Erythroblast (primary cell): ENCODE measurements at places on chromosomes 1 and 21.

DNA sequence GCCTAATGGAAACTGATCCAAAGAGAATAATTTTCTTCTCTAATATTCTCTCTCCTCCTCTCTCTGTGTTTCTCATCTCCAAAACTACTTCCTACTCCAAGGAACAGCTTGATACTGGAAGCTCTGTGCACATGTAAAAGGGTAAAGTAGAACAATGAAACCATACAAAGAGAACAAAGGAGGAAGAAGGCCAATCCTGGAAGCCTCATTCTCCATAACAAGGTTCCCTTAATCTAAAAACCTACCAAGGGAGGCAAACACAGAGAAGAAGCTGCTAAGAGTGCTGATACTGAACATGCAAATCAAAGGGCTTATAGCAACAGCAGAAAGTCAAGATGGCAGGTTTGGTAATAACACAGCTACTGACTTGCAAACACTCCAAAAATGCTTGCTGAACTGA, 44.4 kb downstream of the SIPA1L2 start:
- DNase-seq = no peak

- DNase-seq = no peak
Observed at GRCh38 chr1:160109686-160110085, 5.9 kb upstream of the ATP1A2 start.

DNA sequence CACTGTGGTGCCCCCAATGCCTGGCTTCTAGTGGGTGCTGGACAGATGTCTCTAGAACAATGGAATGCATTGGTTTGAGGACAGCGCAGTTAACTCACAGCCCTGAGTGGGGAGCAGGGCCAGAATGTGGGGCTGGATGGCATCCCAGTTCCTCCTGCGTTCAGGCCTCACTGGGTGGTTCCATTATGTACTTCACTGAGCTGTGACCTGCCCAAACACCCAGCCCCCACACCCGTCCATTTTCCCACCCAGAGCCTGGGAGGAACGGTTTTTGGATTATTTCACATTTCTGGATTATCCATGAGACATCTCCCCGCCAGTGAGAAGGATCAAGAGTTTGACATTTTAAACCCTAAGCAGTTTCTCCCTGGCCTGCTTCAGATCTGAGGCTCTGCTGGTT, 55.3 kb upstream of the WASF2 start:
- DNase-seq = no peak

GRCh38 chr1:176983731-176984130, 180.8 kb downstream of the ASTN1 start:
- DNase-seq = no peak

- DNase-seq = no peak
Observed at GRCh38 chr1:8312235-8313218, 5.4 kb upstream of the SLC45A1 start.

GRCh38 chr1:87707411-87707810, 378.7 kb downstream of the LMO4 start:
- no peak for DNase-seq

DNA sequence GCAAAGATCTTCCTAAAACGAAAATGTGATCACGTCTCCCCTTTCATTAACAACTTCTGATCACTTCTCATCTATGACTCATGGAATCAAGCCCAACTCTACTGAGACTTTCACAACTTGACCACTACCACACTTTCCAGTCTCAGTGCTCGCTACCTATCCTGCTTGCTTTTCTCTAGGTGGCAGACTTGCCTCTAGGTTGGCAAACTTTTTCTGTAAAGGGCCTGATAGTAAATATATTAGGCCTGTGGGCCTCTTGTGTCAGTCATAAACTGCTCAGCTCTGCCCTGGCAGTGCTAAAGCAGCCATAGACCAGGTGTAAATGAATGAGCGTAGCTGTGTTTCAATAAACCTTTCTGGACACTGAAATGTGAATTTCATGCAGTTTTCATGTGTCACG, 21.5 kb upstream of the HMGB4 start:
- no peak for DNase-seq

- DNase-seq = no peak
Observed at GRCh38 chr1:25082995-25083394, 149.3 kb downstream of the SYF2 start.

DNA sequence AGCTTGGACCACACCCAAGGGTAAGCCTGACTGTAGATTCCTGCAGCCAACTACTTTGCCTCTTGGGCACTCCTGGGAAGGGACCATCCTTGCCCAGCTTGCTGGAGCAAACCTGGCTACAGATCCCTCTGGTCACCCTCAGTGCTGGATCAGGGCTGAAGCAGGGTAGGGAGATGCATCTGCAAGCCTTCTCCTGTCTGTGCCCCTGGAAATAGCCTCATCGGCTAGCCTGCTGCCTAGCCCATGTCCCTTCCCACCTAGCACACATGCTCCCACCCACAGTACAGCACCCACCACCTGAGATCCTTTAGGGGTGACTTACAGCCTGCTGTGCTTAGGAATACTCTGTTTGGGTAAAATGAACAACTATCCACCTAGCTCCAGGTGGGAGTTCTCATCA, 177.3 kb upstream of the HMGB4 start:
- no peak for DNase-seq

DNA sequence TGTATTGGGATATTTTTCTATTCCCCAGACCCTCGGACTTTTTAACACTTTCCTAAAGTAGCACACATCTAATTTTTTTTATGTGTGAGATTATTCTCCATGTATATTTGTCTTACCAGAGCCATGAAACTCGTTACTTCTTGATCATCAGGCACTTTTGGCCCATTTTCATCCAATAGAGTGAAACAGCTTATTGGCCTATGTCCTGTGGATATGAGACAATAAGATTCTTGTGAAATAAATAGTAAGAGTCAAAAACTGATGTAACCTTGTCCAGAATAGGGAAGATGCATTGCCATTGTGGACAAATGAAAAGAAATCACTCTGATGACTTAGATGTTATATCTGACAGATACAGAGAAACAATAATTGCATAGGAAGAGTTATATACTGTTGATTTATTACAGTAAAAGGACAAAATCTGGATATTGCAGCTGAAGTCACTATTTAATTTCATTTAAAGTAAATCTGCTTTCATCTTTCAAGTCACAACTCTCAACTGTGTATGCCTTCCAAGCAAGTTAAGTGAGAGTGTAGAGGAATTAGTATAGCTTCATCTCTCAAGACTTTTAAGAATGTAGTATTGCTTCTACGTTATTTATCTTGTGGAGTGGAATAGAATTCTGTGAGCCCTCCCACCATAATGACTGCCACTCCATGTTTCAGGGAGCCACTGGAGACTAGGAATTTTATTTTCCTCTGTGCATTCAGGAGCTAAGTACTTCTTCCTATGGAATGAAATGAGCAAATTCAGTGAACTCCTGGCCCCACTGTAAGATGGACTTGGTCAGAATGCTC, 86.9 kb downstream of the ADAMTS1 start:
- no peak for DNase-seq

DNA sequence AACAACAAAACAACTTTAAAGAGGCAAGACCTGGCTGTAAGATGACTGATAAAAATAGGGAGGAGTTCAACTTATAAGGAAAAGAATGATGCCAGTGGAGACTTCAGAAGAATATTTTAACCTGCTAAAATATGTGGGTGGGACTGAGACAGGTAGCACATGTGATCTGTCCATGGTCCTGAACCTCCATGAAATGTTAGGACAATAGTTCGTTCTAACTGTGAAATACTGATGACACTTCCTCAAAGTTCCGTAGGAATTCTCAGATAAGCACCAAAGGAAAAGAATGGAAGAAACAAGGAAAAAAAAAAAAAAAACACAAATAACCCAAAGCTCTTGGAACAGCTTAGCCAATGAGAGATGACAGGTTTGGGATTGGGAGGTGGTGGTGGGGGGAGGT, 44.7 kb downstream of the CDC42BPA start:
- DNase-seq = peak; percentile 52

DNA sequence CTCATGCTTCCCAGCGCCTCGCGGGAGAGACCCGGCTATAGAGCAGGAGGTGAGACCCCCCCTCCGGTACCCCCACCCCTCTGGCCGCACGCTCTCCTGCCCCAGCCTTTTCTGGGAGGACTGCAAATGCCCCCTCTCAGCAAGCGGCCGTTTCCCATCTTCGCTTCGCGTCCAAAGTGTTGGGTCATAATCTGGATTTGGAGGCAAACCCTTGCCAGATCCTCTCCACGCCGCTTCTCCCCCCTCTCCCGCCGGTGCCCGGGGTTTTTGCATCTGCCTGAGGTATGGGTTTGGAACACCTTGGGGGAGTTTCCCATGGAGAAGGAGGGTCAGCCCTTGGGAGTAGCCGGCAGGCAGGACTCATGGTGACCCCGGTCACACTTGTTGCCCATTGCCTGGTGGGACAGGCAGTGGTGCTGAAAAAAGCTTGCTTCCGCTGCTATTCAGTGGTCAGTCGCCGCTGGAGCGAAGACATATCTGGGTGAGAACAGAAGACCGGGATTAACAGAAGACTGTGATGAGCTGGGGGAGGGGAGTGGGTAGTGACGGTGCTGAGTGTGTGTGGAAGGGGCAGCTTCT, 935 bp downstream of the KCNK2 start:
- DNase-seq = no peak

DNA sequence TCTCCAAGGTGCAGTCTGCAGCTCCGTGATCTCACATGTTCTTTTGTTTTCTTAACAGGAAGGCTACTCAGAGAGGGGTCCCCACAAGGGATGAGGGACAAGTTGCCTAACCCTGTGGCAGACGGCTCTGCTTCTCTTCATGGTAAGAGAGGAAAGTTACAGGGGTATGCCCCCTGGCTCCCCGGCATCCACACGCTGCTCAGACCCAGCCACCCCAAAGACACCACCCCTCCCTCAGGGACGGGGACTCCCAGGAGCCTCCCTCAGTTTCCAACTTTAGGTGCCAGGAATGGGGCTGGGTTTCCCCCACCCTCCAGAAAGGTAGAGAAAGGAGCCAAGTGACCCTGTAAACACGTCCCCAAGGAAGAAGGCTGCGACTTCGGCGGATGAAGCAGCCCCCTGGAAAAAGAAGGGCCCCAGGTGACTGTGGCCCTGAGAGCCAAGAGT, 19.7 kb downstream of the OPTC start:
- no peak for DNase-seq

DNA sequence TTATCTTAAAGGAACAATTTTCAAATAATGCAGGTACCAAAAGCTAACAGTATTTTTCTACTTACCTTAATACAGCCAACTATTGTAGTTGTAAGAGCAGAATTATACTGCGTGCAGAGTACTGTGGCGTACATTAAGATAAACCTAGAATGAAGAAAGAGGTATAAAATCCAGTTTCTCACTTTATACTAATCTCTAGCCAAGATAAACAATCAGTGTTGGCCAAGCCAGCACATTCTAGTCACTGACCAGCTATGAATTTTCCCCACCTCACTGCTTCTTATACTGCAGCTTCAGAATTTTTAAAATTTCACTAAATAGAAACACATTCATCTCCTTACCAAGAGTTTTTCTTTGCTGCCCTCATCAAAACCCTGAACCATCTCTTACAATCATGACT, 33.6 kb downstream of the SLC35D1 start:
- no peak for DNase-seq

GRCh38 chr21:29368906-29369305, 70.2 kb downstream of the BACH1 start:
- DNase-seq = peak; percentile 52

DNA sequence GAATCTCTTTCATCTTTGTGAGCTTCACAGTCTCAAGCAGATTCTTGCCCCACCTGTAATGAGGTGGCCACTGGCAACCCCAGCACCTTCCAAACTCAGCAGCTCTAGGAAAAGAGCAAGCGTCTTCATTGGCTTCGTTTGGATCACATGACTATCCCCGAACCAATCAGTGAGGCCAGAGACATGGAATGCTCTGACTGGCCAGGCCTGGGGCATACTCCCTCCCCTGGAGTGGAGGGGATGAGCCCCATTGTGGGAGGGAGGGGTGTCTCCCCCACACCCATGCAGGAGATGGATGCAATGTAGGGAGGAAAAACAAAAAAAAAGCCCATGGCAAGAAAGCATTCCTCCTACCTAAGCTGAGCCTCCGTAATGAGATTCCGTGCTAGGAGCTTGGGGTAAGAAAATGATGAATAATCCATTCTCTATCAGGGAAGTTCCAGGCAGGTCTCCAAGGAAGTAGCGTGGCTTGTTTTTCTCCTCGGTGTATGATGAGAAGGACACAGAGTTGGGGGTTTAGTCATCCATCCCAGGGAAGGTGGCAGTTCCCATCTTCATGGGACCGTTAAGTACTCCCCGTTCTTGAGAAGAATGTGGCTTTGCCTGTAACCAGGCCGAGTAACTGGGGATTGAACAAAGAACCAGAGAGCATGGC, 32.7 kb downstream of the FHAD1 start:
- no peak for DNase-seq

- DNase-seq = no peak
Observed at GRCh38 chr1:180961622-180962021, 48.9 kb downstream of the KIAA1614 start.

- DNase-seq = no peak
Observed at GRCh38 chr1:6131561-6131960, 48.6 kb downstream of the CHD5 start.

- DNase-seq = no peak
Observed at GRCh38 chr1:160367516-160367900, 637 bp downstream of the NHLH1 start.

- no peak for DNase-seq
Observed at GRCh38 chr1:22854688-22855565, 117.7 kb downstream of the LACTBL1 start.

DNA sequence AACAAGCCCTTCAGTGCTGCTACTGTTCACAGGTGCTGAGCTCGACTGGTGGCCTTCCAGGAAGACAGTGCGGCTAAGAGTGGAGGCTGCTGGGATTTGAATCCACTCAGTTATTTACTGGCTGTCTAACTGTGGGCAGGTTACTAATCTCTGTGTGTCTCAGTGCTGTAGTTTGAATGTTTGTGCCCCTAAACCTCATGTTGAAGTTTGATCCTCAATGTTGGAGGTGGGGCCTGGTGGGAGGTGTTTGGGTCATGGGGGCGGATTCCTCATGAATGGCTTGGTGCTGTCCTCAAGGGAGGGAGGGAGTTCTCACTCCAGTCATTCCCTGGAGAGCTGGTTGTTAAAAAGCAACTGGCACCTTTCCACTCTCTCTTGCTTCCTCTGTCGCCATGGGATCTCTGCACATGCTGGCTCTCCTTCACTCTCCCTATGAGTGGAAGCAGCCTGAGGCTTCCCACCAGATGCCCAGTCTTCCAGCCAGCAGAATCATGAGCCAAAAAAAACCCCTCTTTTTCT, 334.8 kb downstream of the RPS6KC1 start:
- no peak for DNase-seq

DNA sequence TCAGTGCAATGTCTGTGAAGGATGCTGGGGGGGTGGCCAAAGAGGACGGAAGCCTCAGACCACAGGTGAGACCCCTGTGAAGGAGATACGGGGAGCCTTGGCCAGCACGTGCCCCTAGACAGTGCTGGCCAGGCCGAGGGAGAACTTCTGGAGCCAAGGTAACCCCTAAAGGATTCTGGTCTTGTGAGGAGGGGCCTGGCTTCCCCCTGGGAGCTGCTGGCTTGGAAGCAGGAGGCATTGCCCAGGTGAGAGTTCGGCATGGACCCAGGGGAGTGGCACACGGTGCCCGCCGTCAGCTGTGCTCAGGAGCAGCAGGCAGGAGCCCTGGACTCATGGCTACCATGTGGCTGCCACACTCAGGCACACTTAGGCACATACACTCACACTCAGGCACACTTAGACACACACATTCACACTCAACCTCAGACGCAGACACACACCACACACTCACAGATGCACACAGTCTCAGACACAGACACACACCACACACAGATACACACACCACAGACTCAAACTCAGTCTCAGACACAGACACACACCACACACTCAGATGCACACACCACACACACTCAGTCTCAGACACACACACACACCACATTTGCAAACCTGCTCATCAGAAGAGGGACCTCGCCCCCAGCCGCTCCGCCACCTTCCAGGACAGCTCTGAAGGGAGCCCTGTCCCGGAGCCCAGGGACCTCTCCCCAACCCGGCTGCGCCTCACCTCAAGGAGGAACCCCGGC, 1.1 kb upstream of the COL6A2 start:
- DNase-seq = no peak
